ENCODE measurements at places on chromosomes 5 and 9.

GRCh38 chr9:116208417-116209232 lies 55.0 kb downstream of the PAPPA start:
- no peak for DNase-seq

DNA sequence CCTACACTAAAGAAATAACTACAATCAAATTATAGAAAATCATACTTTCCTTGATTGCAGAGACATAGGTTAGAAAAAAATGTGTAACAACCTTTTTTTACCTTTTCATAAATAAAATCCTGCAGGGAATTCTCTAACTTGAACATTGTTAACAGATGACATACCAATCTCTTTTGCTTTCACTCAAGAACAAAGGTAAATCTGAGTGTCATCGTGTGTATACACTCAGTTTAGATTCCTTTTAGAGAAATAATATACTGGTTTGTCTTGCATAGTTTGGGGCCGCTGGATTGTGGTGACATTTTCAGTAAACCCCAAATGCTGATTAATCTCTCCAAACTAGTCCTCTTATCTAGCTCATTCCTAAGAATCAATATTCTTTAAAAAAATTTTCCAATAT lies 20.8 kb upstream of the MTAP start:
- DNase-seq: no peak

DNA sequence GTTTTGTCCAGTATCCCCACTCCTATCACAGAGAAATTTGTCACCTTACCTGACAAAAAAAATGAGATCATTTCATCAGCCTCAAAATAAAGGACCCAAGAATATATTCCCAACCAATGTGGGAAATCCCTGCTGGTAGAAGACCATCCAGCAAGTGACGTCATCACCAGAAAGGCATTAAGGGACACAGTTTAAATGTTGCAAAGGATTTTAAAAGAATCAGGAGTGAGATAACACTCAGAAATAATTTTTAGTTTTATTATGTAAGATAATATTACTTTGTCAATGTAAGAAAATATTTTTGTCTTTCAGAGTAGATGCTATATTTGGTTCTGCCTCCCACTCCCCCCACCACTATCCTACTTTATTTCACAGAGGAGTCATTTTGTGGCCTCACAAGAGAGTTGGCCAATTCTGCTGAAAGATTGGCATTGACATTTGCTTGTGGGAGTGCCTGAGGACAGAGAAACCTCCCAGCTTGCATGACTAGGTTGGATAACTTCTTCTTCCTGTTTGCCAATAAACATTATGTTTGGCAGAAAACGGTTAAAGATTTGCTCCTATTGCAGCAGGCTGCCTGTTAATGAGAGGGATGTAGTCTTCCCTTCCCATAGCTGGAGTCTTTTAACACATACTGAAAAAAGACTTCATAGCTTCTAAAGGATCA lies 288.6 kb upstream of the DAB2 start:
- no peak for DNase-seq

GRCh38 chr9:89953824-89954615 lies 349.2 kb downstream of the GADD45G start:
- no peak for DNase-seq

DNA sequence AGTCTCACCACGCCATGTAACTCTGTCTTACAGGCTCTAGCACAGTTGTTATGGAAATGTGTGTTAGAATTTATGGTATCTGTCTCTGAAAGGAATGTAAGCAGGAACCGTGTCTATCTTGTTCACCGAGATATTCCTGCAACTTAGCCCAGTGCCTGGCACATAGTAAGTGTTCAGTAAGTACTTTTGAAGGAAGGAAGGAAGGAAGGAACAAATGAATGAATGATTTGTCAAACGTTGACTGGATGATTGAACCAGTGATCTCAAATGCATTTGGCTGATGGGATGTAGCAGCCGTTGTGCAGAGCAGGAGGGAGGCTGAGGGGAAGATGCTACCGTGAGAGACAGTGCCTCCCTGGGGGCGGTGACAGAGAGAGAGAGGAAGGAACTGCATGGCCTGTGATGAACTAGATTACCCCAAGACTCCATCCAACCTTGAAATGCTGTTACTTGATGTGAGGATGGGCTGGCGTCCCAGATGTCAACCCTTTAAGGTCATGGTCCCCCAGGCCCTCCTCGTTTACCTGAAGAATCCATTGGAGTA lies 47.5 kb upstream of the PPARGC1B start:
- DNase-seq: no peak

DNA sequence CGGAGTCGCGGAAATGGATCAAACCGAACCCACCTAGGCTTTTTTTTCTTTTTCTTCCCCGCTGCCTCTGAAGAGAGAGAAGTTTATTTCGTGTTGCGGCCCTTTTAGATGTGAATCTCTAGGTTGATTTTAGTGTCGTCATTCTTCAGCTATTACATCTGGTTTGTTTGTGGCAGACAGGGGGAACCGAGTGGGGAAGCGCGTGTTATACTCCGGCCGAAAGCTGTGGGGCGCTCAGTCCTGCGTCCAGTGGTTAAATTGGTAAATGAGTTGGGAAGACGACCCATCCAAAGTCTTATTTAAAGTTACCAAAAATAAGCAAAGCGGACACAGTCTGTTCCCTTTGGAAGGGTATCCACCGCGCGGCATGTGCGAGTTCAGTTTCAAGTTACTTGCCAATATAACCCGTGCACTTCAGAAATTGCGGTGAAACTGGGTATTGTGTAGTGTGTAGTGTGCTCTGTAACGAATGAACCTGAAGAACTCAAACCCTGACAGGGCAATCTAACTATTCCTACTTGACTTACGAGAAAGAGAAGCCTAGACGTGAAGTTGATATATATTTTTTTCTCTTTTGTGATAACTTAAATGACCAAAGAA lies 1.3 kb downstream of the MAN2A1 start:
- no peak for DNase-seq
